ENCODE measurements at places on chromosomes 3 and 15.

DNA sequence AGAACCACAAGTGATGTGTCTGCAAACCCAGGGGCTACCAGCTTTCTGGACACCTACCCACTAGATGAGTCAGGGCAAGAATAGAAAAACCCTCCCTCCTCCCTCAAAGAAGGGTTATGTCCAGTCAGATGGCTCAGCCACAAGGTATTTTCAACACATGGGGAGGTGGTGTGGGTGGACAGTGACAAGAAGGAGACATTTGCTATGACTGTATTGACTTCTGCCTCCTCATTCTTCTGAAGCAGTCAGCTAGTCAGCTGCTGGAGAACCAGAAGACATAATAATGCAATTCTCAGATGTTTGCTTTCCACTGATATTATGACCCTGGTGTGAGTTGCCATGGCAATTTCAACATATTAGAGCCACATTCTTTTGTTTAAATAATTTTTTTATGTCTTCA is 66.7 kb upstream of the GOLGA8B start:
- DNase-seq, result no peak

DNA sequence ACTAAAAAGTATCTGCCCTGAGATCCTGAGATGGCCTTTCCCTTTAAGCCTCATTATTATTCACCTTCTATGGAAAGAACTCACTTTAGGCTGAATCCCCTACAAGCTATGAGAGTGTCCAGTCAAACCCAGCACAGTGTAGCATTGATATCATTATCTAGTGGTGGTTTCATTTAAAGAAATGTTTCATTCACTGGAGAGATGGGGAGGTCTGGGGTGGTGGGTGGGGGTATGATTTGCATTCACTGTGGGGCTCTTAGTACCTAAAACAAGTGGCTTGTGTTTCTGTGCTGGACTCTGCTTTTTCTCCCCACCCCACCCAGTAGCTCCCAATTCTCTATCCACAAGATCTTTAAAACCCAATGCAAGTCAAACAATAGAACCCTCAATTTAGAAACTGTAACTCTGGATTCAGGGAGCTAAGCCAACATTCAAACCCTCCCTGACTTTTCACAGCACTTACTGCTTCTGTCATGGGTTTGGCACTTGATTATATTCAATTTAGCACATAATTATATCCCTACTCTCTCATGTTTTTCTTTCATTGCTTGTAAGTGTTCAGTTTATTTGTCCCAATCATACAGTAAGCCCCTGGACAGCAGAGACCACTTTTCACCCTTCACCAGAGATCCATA is 310.5 kb upstream of the THBS1 start:
- DNase-seq, result no peak

DNA sequence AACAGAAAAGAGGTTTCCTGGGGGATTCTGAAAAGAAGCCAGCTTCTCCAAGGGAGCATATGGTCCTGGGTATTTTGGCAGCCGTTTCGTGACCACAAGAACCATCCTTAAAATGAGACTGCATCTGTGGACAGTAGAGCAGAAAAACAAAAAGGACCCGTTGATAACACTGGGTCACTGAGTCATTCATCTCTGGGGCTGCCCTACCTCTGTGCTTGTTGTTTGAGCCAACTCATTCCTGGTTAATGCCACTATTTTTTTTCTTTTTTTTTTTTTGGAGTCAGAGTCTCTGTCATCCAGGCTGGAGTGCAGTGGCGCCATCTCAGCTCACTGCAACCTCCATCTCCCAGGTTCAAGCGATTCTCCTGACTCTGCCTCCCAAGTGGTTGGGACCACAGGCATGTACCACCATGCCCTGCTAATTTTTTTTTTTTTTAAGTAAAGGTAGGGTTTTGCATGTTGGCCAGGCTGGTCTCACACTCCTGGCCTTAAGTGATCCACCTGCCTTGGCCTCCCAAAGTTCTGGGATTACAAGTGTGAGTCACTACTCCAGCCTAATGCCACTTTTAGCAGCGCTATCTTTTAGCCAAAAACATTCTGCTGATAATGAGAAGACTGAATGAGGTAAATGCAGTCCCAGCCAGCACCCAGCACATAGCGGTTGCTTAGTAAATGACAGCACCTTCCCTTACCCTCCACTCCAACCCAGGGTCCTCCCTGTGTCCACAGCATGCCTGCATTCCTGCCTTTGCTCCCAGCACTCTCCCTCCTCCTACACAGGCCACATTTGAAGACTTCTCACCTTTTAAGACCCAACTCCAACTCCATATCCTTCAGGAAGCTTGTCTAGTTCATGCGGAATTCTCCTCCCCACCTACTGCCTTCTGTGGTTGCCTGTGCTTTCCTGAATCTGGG is 9.1 kb upstream of the ISL2 start:
- DNase-seq, result no peak

- DNase-seq, result no peak
Measured at GRCh38 chr15:53209396-53210042, 419.4 kb upstream of the ONECUT1 start.

- no peak for DNase-seq
Measured at GRCh38 chr15:63350178-63350621, 31.4 kb downstream of the CA12 start.

- DNase-seq, result no peak
Measured at GRCh38 chr3:8553405-8553804, 51.8 kb downstream of the LMCD1 start.

DNA sequence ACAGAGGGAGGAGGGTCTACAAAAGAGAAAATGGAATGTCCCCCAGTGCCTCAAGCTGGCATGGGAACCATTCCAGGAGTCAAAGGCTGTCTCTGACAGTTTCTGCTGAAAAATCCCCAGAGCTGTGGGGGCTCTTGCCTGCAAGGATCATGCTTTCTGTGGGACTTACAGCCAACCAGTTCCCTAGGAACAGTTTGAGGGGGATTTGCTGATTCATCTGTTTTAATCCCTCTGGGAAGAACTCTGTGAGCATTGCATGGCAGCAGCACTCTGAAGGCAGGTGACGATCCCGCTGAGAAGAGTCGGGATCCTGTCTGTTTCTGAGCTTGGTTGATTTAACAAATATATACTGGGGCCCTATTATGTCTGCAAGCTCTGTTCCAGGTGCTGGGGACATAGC is 176.0 kb downstream of the SSR3 start:
- no peak for DNase-seq

GRCh38 chr3:81761904-81762580 is 597 bp upstream of the GBE1 start:
- no peak for DNase-seq

- DNase-seq, result peak; percentile 24
Measured at GRCh38 chr3:71581457-71582035, 2.0 kb downstream of the FOXP1 start.

DNA sequence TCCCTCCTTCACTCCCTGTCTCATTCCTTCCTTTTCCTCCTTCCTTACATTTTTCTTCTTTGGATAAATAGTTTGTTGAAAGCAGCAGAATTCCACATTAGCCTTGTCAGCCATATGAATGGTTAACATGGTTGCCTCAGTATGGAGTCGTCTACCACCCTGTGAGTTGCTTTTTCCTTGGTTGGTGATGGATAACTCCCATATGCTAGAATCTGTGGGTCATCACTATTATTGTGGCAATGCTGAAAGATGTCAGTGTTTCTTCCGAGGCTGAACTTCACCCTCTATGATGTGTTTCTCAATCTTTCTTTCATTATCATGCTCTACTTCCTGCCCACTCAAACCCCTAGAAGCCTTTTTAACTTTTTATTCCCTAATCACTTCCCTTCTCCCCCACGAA is 481.8 kb upstream of the KCNMB2 start:
- DNase-seq, result no peak

GRCh38 chr3:179729086-179729485 is 76.2 kb downstream of the USP13 start:
- no peak for DNase-seq
